Panc1 (cell line): ENCODE measurements at places on chromosomes 1 and 21. TPM values are rescaled to one million over a fixed set of nuclear protein-coding genes. Genes with fewer than 3 reads are reported as not detected.

ZNF697 gene
- 7.1 TPM for total RNA-seq

CSDE1 gene
- total RNA-seq, result 347 TPM

RPL22 gene
- total RNA-seq, result 309 TPM

WNT9A gene
- 26.5 TPM for total RNA-seq

ACTN2 gene
- total RNA-seq, result 0.49 TPM

S100A4 gene
- 773 TPM for total RNA-seq

MCOLN2 gene
- 22.5 TPM for total RNA-seq

CD160 gene
- not detected for total RNA-seq

PLEKHN1 gene
- 9.8 TPM for total RNA-seq

C1orf115 gene
- total RNA-seq, result 3.9 TPM

CCDC28B gene
- 10.8 TPM for total RNA-seq

LRRC39 gene
- 0.26 TPM for total RNA-seq

ERG gene
- 0.49 TPM for total RNA-seq

WNT3A gene
- total RNA-seq, result not detected

DENND1B gene
- 7.7 TPM for total RNA-seq

SHISAL2A gene
- total RNA-seq, result 0.23 TPM

NCMAP gene
- 0.33 TPM for total RNA-seq

CNIH3 gene
- 3.7 TPM for total RNA-seq

FCRL2 gene
- total RNA-seq, result not detected

AMPD1 gene
- total RNA-seq, result not detected
